ENCODE measurements at places on chromosomes 1 and 21.

- DNase-seq: no peak
Measured at GRCh38 chr1:21700094-21700493, 30.9 kb upstream of the RAP1GAP start.

- DNase-seq: peak; percentile 92
Measured at GRCh38 chr1:6148497-6149241, 31.5 kb downstream of the CHD5 start.

GRCh38 chr1:147156642-147157041 lies 15.6 kb downstream of the PRKAB2 start:
- DNase-seq: no peak

DNA sequence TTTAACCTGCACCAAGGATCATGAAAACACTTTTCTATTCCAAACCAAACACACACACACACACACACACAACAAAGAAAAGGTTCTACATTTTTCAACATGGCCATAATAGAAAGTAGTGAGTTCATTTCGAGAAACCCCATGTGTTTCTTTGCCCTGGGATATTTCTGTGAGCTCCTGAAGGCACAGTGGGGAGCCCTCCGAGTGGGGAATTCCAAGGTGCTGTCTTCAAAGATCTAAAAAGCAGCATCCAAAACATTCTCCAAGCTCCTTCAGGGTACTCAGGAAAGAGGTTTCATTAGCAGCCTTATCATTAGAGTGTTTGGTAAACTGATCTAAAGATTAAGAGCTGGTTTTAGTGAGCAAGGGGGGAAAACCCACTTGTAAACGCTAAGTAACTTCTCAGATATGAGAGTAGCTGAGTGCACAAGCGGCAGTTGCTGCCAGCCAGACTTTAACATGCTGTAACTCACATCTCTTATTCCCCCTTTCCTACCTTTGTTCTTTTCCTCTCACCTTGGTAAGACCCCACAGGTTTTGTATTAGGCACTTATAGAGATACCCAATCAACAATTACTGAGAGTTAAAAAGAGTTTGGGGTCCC lies 38.3 kb downstream of the ZC3H11B start:
- DNase-seq: no peak

DNA sequence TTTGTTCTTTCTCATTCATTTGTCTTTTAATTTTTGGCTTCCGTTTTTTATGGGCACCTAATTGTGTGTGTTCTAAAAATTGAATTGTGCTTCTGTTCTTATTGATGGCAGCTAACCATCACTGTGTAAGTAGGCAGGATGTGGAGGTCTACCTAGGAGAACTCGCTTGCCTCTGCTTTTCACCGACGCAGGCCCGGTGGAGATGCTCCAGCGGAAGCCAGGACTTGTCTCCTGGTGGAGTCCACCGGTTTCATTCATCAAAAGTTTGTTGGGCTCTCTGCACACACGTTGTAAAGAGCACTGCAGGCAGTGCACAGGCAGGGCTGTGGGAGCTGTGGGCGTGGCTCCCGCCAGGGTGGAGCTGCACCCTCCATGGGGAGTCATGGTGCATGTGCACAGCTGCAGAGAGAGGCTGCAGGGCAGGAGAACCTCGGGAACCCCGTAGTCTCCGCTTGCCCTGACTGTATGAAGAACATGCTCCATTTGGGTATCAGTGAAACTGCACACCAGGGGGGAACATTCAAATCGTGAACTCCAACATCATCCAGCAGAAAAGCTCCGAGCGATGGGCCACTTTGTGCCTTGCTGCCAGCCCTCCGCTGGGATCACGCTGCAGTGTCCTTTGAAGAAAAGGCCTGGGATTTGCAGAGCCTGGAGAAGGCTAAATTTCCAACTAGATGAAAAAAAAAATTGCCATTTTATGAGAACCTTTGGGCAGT lies 6.0 kb upstream of the C1orf174 start:
- DNase-seq: no peak

DNA sequence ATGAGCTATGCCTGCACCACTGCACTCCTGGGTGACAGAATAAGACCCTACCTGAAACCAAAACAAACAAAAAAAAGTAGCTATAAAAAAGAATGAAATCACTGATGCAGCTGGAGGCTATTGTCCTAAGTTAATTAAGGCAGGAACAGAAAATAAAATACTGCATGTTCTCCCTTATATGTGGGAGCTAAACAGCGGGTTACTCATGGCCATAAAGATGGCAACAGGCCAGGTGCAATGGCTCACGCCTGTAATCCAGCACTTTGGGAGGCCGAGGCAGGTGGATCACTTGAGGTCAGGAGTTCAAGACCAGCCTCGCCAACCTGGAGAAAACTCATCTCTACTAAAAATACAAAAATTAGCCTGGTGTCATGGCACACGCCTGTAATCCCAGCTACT lies 152.7 kb downstream of the PIK3R3 start:
- DNase-seq: no peak

DNA sequence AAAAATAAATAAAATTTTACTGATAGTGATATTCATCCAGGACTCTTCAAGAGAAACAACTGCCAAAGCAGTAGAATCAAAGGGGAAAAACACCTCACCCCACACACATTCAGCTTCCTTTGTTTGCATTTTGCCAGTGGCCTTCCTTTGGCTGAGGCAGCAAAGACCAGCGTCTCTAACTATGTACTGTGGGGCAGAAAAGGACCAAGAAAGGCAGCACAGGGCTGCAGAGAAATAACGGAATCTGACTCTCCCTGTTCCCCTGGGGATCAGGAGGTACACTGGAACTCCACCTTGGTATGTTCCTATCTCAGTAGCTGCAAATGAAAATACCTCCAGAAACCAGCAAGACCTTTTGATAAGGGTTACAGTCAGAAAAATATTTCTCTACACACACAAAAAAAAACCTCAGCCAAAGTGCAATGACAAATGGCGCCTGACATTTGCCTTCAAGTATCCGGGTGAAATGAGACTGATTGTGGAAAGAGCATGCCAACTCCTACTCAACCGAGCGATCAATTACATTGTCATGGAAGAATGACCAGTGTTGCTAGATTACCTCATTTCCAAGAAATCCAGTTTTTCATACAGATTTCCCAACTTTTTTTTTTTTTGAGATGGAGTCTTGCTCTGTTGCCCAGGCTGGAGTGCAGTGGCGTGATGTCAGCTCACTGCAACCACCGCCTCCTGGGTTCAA lies 50.9 kb downstream of the TARBP1 start:
- DNase-seq: no peak

DNA sequence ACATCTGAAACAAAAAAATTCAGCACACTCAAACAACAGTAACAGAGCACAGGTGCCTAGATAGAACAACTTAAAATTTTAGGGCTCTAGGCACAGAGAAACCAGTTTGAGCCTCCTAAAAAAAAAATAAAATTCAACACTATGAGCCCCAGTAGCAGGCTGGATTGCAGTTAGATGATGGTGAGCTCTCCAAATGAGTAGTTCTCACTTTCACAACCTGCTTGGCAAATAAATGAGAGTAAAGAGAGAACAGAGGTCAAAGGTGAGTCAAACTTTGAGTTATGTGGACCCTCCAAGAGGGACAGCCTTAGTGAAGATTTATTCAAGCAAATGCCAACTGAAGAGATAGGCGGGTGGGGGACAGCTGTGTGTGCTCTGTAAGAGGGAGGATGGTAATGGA lies 3.6 kb downstream of the BEND5 start:
- DNase-seq: no peak
